Posterior cingulate gyrus (tissue), 11 donors: ENCODE measurements at places on chromosomes 6 and 20.

GRCh38 chr20:52010541-52010940, 181.0 kb downstream of the ZFP64 start:
- no peak for DNase-seq

DNA sequence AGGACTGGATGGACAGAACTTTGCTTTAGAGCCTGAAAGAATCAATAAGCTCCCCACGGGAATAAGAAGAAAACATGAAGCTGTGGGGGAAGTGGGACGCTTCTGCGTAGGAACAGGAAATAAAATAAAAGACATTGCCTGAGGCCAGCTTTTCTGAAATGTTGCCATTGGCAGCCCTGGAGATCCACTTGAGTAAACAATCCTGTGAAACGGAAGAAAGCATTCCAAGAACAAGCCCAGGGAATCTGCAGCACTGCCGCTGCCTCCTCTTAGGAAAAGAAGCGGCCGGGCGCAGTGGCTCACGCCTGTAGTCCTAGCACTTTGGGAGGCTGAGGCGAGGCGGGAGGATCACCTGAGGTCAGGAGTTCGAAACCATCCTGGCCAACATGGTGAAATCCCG, 182.3 kb upstream of the RALGAPA2 start:
- DNase-seq, result no peak

DNA sequence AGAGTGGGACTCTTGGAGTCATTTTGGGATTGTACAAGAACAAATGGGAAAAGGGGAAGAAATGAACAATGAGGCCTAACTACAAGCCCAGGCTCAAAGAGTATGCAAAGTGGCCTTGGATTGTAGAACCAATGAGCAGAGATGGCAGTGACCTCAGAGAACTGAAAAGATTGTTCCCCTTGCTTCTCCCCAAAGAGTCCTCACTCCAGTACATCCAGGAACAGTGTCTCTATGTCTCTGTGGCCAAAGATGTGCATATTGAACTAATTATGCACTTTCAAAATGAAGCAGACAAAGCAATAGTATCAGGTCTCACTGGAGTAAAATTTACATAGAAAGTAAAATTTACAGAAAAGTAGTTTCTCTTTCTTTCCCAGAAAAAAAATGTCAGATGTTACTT, 81.0 kb downstream of the SMLR1 start:
- DNase-seq, result no peak

DNA sequence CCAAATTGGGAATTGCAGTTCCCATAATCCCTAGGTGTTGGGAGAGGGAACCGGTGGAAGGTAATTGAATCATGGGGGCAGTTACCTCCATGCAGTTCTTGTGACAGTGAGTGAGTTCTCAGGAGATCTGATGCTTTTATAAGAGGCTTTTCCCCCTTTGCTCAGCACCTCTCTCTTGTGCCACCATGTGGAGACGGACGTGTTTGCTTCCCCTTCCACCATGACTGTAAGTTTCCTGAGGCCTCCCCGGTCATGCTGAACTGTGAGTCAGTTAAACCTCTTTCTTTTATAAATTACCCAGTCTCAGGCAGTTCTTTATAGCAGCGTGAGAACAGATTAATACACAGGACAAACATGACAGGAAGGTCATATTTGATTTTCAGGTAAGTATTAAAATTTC, 25.3 kb upstream of the HECA start:
- DNase-seq, result no peak

DNA sequence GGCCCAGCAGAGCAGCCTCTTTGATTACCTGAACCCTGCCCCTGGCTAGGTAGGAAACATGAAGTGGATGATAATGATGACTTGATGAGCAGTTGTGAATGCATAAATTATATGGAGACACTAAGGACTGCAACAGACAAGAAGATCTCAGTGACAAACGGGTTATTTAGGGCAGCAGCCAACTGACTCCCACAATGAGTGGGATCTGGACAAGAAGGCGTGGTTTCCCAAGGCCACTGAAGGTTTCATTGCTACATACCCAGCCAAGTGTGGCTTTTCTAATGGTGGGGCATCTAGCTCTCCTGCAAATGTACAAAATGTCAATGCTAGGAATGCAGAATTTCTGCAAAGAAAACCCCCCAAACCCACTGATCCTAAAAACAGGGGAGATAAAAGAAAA, 29.4 kb downstream of the RING1 start:
- DNase-seq, result no peak

GRCh38 chr20:40754339-40754943, 65.4 kb upstream of the MAFB start:
- DNase-seq, result no peak

DNA sequence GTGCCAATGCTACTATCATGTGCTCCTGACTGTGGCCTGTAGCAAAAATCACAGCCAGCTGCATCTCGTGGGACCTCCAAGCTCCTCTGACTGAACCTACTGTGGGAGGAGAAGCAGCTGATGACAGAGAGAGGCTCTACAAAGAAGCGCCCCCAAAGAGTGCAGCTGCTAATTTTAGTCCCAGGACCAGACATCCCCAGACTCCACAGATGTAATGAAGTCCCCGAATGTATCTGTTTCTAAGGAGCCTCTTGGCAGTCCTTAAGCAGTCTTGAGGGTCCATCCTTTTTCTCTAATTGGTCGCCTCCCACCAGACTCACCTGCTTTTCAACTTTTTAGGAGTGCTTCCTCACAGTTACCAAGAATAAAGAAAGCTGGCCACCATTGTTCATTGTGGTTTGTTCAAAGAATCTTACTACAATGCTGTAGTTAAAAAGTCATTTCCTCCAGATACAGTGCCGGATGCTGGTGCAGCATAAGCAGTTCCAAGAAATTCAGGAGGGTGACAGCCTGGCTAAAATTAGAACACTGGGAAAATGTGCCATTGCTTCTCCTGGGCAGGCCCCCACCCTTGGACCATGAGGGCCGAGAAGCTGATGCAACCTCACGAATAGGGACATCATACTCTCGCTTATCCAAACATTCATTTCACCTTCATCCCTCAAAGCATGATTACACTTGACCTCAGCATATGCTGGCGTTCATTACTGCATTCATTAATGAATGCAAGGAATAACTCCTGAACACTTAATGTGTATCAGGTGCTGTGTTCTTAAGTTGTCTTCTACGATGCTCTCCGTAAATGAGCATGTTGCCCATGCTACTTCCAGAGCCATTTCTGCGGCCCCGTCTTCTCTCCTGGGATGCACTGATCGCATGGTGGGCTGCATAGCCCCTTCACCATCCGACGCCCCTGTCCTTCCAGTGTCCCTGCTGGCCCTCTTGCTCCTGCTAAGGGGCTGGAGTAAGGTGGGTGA, 66.4 kb downstream of the LY86 start:
- no peak for DNase-seq

DNA sequence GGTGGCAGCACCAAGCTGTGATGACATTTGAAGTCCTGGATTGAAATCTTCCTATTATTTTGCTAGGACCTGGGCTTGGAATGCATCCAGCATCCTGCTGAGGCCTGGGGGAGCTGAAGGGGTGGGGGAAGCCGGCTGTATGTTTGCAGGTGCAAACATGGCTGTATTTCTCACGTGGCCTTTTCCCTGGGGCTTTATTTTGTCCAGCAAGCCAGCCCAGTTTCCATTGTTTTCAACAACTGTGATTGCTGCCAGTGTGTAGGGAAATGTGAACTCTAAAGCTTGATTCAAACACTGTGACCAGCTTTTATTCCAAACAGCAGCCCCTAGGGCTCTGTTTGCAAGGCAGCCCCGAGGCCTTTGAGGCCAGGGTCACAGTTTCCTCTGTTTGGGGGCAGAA, 683.0 kb downstream of the DHX35 start:
- no peak for DNase-seq

GRCh38 chr6:144574796-144575195, 289.7 kb downstream of the UTRN start:
- DNase-seq, result no peak

DNA sequence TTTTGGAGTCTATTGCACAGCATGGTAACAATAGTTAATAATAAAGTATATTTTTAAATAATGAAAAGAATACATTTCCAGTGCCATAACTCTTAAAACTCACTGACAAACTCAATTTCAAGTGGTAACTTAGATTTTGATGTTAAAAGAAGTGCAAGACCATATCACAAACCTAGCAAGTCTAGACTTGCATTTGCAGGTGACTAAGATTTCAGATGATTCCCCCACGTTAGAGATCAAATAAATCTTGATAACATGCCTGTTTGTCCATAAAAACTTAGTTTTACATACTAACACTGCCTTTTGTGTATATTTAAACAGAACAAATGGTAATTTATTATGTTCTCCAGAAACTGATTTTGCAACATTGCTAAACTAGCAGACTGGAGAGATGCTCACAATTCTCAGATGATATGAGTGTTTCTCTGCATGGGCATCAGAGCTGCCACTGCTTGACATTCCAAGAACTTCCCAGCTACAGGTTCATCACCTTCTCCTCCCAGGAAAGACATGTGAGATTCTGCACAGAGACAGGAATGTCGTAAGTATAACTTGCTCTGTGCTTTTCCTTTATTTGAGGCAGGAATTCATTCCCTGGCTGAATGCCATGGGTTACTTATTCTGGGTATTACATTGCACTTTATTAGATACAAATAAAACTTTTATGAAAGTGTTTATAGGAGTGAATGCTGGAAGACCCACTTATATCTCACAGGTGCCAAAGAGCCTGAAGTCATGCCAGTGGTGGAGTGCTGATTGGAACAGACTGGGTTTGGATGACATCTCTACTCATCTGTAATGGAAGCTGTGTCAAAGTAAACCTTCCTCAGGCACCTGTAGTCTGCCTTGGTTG, 160.2 kb upstream of the FOXA2 start:
- no peak for DNase-seq

- no peak for DNase-seq
Measured at GRCh38 chr20:18403269-18403668, 63.6 kb downstream of the DZANK1 start.

GRCh38 chr6:150183105-150183504, 40.3 kb downstream of the PPP1R14C start:
- no peak for DNase-seq

GRCh38 chr20:33337119-33337518, 54.1 kb downstream of the BPIFB1 start:
- no peak for DNase-seq

GRCh38 chr20:62769346-62770071, 26.8 kb upstream of the MRGBP start:
- DNase-seq, result peak; percentile 68

DNA sequence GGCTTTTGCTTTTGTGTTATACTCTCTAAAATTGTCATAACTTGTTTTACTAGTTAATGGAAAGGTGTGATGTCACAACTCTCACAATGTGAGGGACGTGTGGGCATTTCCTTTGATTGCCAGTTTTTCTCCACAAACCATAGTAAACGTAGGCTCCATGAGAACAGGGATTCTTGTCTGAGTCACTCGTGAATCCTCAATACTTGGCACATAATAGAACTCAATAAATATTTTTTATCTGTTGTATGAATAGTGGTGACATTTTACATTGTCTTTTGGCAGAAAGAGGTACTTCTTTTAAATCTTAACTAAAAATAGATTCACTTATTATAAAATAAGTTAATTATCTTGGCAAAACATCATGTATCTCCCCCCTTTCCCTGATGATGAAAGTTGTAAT, 69.0 kb upstream of the CNKSR3 start:
- no peak for DNase-seq

DNA sequence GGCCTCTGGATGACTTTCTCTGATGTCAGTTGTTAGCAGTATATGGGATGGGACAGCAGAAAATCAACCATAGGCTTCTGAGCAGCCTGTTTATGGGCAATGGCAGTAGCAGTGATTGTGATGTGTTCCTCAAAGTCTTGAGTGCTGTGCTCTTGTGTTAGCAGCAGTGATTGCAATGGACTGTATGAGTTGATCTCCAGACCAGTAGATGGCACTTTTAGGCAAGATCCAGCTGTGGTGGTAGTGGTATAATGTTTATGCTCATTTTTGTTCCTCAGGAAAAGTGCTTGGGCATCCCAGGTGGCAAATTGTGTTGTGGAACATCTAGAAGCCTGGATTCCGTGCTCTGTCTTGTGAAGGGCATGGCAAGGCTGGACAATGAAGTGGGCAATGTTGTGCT, 181.6 kb upstream of the SYNCRIP start:
- no peak for DNase-seq

DNA sequence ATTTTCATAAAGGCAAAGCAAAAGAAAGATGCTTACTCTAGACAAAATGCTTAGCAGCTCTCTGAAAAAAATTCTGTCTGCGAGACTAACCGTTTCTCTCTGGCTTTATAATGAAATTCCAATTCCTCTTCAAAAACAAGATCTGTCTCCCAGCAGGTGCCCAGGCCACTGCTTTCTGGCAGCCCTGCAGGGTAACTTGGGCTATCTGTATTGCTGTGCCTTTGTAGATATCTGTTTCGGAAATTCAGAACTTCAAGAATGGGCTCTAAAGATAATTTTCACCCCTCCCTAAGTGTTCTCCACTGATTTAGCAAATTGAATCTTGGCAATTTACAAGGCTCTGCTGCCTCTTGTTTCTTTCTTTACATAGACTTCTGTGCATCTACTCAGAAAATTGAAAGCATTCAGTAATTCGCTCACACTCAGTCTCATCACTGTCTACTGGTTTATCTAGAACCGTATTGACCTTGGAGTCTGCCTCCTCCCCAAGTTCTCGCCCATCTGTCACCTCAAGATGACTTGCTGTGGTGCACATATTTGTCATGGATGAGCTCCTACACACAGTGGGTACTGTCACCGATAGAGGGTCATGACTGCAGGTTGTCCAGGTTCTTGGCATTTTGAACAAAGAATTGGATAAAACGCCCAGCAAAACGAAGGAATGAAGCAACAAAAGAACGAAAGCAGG, 26.4 kb upstream of the FABP7 start:
- no peak for DNase-seq

- peak; percentile 79 for DNase-seq
Measured at GRCh38 chr6:163260111-163260895, 154.2 kb upstream of the QKI start.

GRCh38 chr6:147190556-147190955, 13.7 kb upstream of the STXBP5 start:
- DNase-seq, result no peak

DNA sequence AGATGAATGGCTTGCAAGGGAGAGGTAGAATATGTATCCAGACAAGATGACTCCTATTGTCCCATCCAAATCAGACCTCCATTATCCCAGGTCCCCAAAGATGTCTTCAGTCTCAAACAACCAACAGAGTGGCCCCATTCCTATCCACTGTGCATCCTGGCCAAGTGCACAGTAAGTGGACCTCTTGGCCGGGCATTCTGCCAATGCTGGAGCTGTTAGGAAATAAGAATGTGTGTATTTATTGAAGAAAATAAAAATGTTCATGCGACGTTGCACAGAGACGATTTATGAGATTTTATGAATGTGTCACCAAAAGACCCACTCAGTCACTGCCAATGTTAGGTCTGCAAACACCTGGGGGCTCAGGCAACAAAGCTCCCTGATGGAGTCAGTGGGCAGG, 196.0 kb downstream of the MAFB start:
- no peak for DNase-seq

- no peak for DNase-seq
Measured at GRCh38 chr6:4174042-4174441, 38.7 kb upstream of the ECI2 start.

- no peak for DNase-seq
Measured at GRCh38 chr20:25071734-25072133, 10.2 kb downstream of the VSX1 start.

- DNase-seq, result peak; percentile 63
Measured at GRCh38 chr6:28941684-28942448, 18.1 kb upstream of the TRIM27 start.
